ENCODE measurements at places on chromosomes 13 and 19.

- DNase-seq: no peak
Measured at GRCh38 chr19:14450168-14450874, 17.2 kb downstream of the PKN1 start.

DNA sequence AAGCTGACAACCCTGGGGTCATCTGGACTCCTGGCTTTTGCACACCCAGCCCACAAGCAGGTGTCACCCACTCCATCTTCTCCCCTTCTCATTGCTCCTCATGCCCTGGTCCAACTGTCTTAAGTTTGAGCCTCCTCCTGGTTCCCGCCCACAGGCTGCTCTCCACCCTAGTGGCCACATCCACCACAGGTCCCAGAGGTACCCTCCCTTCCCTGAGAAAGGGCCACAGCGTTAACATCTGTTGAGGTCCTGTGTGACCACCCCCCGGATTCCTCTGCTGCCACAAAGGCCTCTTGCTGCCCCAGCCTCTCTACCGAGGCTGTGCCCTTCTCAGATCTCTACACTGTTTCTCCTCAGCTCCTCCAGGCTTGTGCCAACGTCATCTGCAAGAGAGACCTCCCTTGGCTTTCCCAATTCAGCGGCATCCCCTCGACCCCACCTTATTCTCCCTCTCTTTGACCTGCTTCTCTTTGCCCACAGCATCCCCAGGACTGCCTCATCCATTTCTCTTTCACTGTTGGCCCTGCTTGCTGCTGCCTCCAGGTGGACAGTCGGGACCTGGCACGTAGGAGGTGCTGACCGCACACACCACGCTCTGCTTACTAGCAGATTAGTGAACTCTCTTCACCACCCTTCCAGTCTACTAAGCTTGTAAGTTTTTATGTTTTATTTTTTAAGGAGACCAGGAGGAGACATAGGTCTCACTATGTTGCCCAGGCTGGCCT lies 33.3 kb downstream of the SUGP2 start:
- DNase-seq: no peak

GRCh38 chr19:17946965-17947784 lies 14.4 kb downstream of the CCDC124 start:
- DNase-seq: no peak

DNA sequence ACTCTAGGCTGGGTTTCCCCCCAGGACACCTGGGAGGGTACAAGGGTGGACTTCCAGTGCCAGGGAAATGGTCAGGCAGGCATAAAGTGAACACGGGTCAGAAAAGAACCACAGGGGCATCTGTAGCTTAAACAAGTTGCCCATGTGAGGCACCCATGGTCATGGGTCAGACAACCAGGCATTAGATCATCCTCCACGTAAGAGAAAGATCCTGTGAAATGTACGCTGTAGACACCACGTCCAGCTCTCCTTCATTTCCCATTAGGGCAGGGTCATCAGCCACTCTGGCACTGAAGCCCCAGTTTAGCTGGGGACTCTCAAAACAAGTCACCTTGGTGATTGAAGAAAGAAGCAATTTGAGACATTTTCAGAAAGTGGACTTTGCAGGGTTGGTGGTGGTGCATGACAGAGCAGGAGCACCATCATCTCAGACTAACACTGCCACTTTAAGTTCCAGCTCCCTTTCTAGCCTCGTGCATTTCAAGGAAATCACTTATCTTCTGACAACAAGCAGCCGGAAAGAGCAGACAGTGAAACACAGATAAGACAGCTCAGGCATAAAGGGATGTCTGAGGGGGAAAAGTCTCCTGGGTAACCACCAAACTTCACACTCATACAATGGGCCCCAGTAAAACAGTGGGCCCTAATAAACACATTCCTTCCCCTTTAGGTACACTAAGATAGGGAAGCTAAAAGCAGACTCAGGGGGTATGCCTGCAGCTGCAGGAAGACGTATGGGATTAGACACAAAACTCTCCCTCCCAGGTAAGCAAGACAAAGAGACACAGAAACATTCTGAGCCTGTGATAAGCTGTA lies 16.1 kb upstream of the SIGLEC6 start:
- no peak for DNase-seq

DNA sequence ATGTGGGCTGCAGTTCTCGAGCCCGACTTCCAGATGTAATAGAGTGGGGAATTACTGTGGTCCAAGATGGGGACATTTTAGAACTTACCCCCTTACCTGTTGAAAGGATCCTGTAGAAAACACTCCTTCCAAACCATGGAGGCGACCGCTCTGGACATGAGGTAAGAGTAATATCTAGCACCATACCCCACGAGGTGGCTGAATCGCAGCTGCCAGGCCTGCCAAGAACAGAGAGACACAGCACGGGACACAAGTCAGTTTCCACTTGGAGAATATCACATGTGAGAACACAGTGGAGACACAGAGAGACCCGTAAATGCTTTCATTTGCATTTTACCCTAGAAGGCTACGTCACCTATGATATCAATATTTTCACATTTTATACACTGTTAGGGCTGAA lies 129.2 kb downstream of the MIPEP start:
- no peak for DNase-seq

GRCh38 chr19:41753936-41754529 lies 1.3 kb upstream of the CEACAM6 start:
- DNase-seq: peak; percentile 3

DNA sequence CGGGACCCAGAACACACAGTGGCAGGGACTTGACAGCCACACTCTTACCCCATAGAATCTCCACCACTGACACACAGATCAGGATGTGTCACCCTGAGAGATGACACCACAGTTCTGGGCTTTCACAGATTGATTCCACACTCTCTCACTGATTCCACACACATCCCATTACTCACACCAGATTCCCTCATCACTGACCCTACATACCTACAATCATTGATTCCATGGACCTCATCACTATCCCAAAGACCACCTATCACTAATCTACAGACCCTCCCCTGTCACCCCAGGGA lies 57.6 kb upstream of the ZNF527 start:
- no peak for DNase-seq

DNA sequence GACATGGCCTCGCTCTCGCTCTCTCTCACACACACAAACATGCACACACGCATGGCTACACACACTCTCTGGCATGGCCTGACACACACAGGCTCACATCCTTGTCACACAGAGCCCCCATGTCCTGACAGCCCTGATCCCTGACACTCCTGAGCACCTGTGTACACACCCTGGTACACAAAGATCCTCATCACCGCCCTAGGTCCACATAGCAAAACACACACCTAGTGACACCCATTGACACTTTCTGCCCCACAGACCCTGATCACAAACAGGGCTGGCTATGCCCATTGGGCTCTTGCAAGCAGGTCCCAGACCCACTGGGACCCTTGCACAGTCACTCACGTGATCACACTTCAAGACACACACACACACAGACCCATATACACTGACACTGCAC lies 4.0 kb upstream of the NFIX start:
- no peak for DNase-seq

GRCh38 chr13:41938918-41939317 lies 22.0 kb downstream of the VWA8 start:
- DNase-seq: no peak

- peak; percentile 14 for DNase-seq
Measured at GRCh38 chr13:107866032-107866940, 349.1 kb downstream of the LIG4 start.

- DNase-seq: no peak
Measured at GRCh38 chr13:26236296-26236695, 14.2 kb upstream of the RNF6 start.

DNA sequence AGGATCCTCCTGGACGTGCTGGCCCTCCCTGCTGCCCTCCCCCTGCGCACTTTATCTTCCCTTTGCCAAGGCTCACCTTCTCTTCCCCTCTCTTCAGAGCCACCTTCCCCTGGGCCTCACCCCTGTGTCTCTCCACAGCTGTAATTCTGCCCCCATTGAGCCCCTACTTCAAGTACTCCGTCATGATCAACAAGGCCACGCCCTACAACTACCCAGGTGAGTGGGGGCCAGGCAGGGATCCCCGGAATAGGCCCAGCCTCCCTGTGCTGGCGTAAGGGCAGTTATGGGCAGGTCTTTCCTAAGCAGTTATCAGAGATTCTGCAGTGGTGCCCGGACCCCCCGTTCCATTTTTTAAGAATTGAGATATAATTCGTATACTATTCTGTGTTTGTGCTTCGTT lies 3.1 kb downstream of the NDUFA3 start:
- no peak for DNase-seq

DNA sequence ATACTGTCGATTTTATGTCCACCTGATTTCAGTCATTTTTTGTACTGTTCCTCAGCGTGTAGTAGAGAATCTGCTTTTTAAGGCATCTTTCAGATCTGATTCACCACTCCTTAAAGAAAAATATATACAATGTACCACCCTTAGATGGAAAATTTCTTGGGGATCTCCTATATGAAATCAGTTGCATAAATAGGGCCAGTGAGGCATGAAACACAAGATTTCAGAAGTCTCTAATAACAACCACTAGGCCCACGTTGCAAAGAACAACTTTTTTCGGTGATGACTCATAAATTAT lies 1.4 kb downstream of the USP12 start:
- no peak for DNase-seq

DNA sequence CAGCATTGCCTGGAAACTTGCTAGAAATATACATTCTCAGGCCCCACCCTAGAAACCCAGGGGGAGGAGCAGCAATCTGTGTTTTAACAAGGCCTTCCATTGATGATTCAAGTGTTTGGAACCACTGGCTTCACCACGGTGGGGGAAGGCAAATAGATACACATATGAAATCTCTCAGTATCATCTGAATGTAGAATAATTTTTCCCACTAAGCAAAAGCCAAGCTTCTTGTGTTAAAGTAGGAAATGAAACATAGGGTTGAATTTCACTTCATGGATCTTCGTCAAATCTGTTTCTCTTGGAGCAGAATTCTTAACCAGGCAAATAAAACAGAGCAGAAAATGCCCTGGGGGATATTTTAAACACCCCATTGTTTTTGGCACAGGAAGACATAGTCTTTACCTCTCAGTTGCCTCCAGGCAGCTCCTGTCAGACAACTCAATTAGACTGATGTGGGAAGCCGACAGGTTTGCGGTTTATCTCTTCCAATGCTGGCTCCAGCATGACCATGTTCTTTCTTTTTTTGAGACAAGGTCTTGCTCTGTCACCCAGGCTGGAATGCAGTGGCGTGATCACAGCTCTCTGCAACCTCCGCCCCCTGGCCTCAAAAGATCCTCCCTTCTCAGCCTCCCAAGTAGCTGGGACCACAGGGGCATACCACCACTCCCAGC lies 213.0 kb downstream of the FOXO1 start:
- no peak for DNase-seq

DNA sequence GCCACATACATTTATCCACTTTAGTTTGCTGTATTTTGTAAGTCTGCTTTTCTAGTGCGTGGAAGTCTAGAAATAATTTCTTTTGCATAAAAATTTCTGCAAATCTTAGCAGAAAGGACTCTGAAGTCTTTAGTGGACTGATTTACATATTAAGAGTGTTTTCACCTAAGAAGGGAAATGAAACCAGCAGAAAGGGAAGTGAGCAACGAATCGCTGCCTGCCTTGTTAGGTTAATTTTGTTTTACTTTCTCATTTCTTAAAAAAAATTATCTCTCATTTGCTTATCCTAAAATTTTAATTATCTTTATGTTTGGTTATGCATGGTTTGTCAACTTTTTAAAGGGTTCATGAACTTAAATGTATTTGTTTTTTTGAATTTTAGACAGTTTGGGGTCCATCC lies 767 bp upstream of the GPR18 start:
- peak; percentile 40 for DNase-seq

- no peak for DNase-seq
Measured at GRCh38 chr19:35476149-35476548, 14.1 kb downstream of the KRTDAP start.

GRCh38 chr13:40127925-40128324 lies 472.5 kb downstream of the COG6 start:
- no peak for DNase-seq

DNA sequence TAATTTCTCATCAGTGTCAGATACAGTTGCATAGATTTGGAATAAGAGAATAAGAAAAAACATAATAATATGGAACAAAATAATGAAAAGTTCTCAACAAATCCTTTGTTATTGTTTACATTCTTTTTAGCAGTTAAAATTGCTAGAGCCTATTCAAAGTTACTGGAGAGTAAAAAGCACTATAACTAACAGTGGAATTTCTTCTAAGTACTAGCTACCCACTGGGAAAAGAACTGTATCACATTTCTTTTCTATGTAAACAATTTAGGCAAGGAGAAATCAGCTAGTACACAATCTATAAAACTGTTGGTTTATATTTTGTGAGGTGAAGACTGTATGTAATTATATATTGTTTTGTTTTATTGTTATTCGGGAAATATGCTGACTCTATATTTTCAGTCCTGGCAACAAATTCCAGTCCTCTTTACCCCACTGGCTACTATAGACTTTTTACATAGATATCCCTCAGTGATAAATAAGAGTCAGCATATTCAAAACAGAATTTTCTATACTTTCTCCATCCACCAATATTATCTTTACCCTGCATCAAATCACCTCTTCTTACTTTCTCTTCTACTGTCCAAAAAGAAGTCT lies 222.0 kb downstream of the PCDH9 start:
- peak; percentile 5 for DNase-seq

- no peak for DNase-seq
Measured at GRCh38 chr19:4443966-4444764, 13.4 kb downstream of the UBXN6 start.

DNA sequence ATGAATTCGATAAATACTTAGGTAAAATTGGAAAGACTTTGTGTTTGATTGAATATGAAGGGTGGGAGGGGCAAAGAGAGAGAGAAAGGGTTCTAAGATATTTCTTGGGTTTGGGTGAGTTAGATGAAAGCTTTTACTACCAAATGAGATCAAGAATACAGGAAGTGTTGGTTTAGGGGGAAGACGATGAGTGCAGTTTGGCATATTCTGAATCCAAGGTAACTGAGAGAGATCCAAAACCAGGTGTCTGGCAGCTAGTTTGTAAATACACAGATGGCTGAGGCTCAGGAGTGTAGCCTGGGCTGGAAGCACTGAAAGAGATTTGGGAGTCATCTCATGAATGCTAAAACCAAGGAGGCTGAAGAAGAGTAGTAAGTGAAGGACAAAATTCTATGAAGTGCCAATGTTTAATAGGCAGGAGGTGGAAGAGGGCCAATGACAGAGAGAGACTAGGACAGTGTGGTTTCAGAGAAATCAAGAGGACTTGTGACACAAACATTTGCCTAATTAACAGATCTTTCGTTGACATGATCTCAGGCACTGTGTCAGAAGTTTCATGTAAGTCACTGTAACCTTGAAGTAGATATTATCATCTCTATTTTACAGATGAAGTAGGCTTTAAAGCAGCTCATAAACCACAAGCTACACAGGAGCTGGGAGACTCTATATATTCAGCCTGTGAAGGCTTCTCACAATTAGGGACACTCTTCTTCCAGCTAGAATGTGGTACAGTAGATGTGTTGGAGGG lies 70.2 kb upstream of the ZDHHC20 start:
- DNase-seq: no peak

DNA sequence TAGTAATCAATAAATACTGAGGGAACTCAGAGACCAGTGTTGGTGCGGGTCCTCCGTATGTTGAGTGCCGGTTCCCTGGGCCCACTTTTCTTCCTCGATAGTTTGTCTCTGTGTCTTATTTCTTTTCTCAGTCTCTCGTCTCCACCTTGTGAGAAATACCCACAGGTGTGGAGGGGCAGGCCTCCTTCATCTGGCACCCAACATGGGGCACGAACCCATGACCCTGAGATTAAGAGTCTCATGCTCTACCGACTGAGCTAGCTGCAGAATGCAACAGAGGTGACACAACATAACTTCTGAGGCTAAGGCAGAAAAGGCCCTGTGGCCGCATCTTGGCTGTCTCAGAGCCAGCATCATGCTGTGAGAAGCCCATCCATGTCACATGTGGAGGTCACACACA lies 5.3 kb upstream of the ZNF613 start:
- DNase-seq: no peak

- peak; percentile 22 for DNase-seq
Measured at GRCh38 chr19:41535029-41535622, 40.8 kb upstream of the CEACAM21 start.

All from muscle of leg (tissue), 16 donors.